Astrocyte (in vitro differentiated cells and primary cell): ENCODE measurements at places on chromosomes 5 and 9. TPM values are rescaled to one million over a fixed set of nuclear protein-coding genes. Genes with fewer than 3 reads are reported as not detected.

SLC25A2 gene
- 0.19 and 0.25 TPM in 2 replicates for total RNA-seq

OR1J4 gene
- not detected in 2 replicates for total RNA-seq

ANKRD18A gene
- 4.0 and 11.7 TPM in 2 replicates for total RNA-seq

MUSK gene
- total RNA-seq = not detected in 2 replicates

RASEF gene
- total RNA-seq = 0.72 and 0.91 TPM in 2 replicates

RASGRF2 gene
- total RNA-seq = 8.0 and 8.5 TPM in 2 replicates

HEMGN gene
- not detected in 2 replicates for total RNA-seq

ECSCR gene
- 0.96 and 1.00 TPM in 2 replicates for total RNA-seq

SLC36A2 gene
- not detected in 2 replicates for total RNA-seq

ZFP2 gene
- 0.48 and 1.1 TPM in 2 replicates for total RNA-seq

LRRC70 gene
- 0.64 and 0.72 TPM in 2 replicates for total RNA-seq

SLC6A7 gene
- total RNA-seq = not detected in 2 replicates

DNA sequence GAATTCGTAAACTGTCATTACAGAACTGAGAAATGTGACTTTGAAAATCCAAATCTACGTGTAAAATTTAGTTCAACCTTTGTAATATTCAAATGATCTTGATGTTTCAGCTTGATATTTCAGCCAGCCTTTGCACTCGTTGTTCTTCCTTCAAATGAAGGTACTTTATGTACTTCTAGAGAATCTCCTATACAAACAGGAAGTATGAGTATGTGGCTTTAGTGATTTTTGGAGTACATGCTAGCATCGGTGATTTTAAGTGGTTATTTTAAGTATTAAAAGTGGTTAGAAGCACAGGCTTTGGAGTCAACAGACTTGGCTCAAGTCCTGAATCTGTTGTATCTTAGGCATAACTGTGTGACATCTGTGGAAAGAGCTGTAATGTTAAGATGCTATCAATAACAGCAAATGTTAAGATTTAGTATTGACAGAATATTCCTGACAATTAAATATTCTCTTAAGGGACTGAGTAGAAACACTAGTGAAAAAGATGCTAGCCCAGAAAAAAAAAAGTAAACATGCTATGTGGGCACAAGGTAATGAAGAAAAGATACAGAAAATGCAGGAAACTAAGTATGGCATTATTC is 398.0 kb downstream of the ADGRV1 start:
- no peak for DNase-seq

DNA sequence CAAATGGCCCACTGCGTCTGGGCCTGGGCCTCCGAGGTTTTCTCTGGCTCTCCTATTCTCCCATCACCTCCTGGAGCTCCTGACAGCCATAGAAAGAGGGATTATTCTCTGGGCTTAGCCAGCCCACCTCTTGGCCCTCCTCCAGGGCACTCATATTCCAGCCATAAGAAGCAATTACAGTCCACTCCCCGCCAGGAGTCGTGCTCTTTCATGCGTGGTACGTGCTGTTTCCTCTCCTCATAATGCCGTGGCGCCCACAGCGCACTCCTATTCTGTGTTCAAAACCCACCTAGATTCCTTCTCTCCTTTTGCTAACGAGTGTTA is 240.8 kb upstream of the ZNF462 start:
- no peak for DNase-seq

DNA sequence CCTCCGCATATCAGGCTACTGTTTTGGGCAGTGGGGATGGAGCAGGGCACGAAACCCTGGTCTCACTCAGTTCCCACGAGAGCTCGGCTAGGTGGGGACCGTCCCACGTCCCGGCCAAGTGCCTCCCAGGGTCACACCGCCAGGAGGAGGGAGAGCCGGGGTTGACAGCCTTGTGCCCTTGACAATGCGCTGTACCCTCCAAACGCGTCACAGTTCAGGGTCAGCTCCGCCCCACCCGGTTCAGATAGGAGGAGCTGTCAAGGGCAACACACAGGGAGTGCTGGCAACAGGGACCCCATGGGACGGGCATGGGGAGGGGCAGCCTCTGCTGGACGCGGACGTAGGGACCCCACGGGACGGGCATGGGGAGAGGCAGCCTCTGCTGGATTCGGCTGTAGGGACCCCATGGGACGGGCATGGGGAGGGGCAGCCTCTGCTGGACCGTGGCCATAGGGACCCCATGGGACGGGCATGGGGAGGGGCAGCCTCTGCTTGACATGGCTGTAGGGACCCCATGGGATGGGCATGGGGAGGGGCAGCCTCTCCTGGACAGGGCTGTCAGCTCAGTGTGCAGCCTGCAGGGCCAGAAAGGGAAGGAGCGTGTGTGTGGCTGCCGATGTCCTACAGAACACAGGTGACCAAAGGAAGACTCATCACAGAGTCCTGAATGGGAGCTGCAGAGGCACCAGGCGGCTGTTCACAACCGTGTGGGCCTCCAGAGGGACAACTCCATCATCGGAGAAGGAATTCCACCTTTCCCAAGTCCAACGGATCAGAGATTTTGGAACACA is 29.4 kb downstream of the PNPLA7 start:
- DNase-seq = no peak

- DNase-seq = no peak
Measured at GRCh38 chr5:178677429-178677828, 50.6 kb upstream of the CLK4 start.

DNA sequence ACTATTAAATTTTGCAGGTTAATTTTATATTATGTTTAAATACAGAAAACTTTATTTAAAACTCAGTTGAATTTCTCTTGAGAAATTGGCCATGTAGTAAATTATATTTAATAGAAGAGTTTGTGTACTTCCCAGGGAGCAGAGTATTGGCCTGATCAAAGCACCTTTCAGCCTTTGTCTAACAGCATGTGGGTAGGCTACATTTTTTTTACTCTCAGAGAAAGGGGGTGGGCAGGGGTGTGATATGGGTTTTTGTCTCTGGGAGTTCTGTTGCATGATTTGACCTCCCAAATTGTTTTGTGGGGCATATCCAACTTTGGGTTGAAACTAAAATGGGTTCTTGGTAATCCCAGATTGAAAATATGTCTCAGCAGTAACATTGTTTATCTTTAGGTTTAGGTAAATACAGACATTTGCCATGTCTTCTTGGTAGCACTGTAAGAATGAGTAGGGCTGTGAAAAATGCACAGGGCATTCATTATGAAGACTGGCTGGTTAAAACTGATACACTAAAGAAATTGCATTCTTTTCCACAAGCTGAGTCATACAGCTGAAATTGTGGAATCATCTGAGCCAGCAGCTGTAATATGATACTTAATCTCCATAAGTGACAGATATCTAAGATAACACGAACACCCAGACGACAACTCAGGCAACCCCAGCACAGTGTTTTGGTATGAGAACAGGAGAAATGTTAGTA is 75.4 kb upstream of the CDKN2B start:
- DNase-seq = peak; percentile 99

DNA sequence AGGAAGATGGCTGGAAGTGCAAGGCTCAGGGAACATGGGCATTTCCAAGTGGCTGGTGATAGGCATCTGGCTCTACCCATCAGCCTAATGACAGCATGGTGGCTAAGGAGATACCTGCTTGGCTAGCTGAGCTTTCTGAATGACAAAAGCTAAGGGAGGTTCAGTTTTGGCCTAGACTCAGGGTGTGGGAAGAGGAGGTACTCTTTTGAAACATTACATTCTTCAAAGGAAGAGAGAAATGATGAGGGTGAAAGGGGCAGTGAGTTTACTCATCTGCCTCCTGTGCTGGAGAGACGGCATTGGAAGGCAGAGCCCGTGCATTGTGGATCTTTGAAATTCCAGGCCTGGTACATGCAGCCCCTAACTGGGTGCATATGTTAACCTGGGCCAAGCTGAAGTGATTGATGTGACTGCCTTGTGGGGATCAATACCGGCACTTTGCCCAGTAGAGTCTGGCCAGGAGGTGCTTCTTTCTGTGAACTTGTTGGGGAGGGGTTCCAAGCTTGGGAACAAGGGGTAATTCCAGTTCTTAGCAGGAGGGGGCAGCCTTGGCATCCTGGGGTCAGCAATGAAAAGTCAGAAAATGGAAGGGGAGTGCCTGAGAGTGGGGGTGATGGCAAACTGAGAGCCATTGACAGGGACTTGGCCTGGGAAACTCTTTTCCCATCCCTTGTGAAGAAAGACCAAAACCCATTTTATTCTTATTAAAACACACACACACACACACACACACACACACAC is 108.6 kb downstream of the ACER2 start:
- no peak for DNase-seq

GRCh38 chr5:59464969-59465368 is 428.6 kb downstream of the PDE4D start:
- no peak for DNase-seq

DNA sequence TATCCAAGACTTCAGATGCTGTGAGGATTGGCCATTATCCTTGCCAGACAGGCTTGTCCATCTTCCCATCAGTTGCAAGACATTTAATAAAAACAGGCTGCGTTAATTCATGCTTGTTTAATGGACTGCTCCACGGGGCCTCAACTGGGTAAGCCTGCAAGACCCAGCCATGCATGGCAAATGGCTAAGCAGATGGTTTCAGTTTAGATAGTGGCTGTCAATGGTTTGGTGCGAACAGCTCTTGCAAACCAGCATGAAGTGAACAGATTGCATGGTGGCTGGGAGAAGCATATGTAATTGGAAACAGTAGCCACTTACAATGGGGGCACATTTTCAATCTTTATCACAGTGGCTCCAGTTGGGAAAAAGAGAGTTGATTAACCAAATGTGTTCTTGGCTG is 628.2 kb upstream of the KLF4 start:
- peak; percentile 3 for DNase-seq

- peak; percentile 57 for DNase-seq
Measured at GRCh38 chr5:135393691-135394090, 5.3 kb downstream of the MACROH2A1 start.

GRCh38 chr5:121851643-121852574 is at the start of gene FTMT:
TSS of gene FTMT (plus strand) at chr5:121851882. CDS start at chr5:121851964, 82 bp downstream.
- DNase-seq = no peak

- no peak for DNase-seq
Measured at GRCh38 chr5:129972465-129973141, 68.3 kb downstream of the CHSY3 start.

- DNase-seq = peak; percentile 73
Measured at GRCh38 chr5:144566747-144567420, 396.2 kb downstream of the KCTD16 start.

DNA sequence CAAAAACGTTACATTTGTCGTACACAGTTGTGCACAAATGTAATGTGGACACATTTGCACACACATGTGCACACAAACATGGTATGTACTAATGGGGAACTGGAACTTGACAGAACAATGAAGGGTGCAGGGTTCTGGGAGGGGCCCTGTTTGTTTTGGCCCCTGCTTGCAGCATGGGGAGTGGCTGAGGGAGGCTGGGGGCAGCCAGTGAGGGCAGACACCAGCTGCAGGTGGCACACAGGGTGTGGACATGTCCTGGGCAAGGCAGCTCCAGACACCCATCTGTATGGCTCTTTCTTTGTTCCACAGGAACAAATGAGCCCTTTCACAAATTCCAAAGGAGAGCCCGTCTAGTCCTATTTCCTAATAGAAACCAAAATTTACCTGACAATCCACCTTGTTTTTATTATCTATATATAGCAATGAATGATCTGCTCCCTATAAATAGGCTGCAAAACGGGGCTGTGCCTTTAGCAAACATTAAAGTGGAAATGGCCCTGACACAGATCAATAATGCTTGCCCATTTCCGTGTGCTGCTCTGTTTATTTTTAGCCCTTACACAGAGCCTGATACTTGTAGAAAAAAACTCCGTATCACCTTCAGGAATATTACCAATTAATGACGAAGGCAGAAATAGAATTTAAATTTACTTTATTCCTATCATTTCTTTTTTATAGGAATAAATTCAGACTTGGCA is 26.4 kb downstream of the MARCHF3 start:
- no peak for DNase-seq

GRCh38 chr5:83568186-83568585 is 96.6 kb downstream of the VCAN start:
- DNase-seq = peak; percentile 97

- peak; percentile 27 for DNase-seq
Measured at GRCh38 chr5:131163276-131164119, 1.6 kb downstream of the HINT1 start.

- DNase-seq = no peak
Measured at GRCh38 chr5:651296-652022, 39.3 kb downstream of the CEP72 start.

GRCh38 chr5:61416010-61416409 is 84.0 kb downstream of the ZSWIM6 start:
- DNase-seq = peak; percentile 61

GRCh38 chr5:153670101-153670500 is 179.6 kb downstream of the GRIA1 start:
- no peak for DNase-seq

GRCh38 chr5:123285122-123286023 is 137.8 kb downstream of the CEP120 start:
- peak; percentile 32 for DNase-seq

DNA sequence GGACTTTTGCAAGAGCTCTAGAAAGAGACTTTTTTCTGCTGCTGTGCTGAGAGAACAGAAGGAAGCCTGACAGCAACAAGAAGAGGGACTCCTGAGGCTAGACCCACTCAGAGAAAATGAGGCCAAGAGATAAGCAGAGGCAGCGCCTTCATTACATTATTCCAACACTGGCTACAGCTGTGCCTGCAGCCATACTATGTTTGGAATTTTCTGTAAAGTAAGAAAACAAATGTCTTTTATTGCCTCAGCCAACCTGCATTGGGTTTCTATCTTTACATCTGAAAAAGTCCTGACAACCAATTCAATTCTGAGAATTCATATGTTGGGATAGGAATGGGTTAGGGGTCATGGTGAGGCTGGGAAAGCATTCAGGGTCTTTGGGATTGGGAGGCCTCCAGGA is 33.7 kb downstream of the FAT2 start:
- DNase-seq = no peak

- peak; percentile 51 for DNase-seq
Measured at GRCh38 chr9:82109626-82110025, 121.1 kb downstream of the SPATA31D1 start.

DNA sequence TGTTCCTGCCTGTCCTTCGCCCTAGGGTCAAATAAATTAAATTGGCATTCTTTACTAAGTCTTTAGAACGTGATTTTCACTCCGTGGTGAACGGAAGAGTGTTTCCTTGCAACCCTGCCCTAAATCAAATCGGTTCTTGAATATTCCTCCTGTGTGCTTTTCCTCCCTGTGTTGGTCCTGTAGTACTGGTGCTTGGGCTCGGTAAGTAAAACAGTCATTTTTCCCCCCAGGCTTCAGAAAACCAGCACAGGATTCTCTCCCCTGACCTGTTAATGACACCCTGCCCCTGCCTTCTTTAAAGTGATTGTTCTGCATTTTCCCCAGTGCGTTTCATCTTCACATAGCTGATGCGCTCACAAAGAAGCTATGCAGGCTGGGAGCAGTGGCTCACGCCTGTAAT is 96.0 kb downstream of the AK8 start:
- DNase-seq = no peak

- peak; percentile 8 for DNase-seq
Measured at GRCh38 chr9:133429641-133430161, 7.5 kb downstream of the ADAMTS13 start.
